ENCODE measurements at places on chromosomes 4 and X. TPM values are rescaled to one million over a fixed set of nuclear protein-coding genes. Genes with fewer than 3 reads are reported as not detected.

- peak; percentile 82 for DNase-seq
Observed at GRCh38 chr4:184250795-184251669, 33.4 kb upstream of the ENPP6 start.

TRIM2 gene
- total RNA-seq: 487 TPM

GRCh38 chr4:107824350-107825071, at the start of gene SGMS2:
Gene SGMS2, plus strand, starts transcription at chr4:107824932. Its CDS starts 70,622 bp downstream, at chr4:107895554.
- DNase-seq: peak; percentile 26

SLC6A8 gene
- 22.5 TPM for total RNA-seq

GPR143 gene
- 3.7 TPM for total RNA-seq

- DNase-seq: no peak
Observed at GRCh38 chr4:53716471-53717063, 125.3 kb upstream of the LNX1 start.

AFP gene
- total RNA-seq: 4.4 TPM

DNA sequence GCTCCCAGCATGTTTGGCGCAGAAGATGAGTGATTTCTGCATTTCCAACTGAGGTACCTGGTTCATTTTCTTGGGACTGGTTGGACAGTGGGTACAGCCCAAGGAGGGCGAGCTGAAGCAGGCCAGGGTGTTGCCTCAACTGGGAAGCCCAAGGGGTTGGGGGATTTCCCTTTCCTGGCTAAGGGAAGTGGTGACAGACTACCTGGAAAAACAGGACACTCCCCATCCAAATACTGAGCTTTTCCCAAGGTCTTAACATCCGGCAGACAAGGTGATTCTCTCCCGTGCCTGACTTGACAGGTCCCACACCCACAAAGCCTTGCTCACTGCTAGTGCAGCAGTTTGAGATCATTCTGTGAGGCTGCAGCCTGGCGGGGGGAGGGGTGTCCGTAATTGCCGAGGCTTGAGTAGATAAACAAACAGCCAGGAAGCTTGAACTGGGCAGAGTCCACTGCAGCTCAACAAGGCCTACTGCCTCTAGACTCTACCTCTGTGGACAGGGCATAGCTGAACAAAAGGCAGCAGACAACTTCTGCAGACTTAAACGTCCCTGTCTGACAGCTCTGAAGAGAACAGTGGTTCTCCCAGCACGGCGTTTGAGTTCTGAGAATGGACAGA, 307.7 kb upstream of the ARSJ start:
- DNase-seq: no peak

- DNase-seq: peak; percentile 88
Observed at GRCh38 chr4:89486042-89486441, 178.4 kb upstream of the GPRIN3 start.

MAGEA9 gene
- not detected for total RNA-seq

DCAF12L2 gene
- 7.0 TPM for total RNA-seq

GRCh38 chr4:74123065-74123728, 24.2 kb upstream of the CXCL2 start:
- peak; percentile 33 for DNase-seq

GRCh38 chrX:113370006-113370405, 529.4 kb upstream of the AMOT start:
- DNase-seq: no peak

- peak; percentile 94 for DNase-seq
Observed at GRCh38 chr4:183588169-183588675, 70.8 kb downstream of the RWDD4 start.

DNA sequence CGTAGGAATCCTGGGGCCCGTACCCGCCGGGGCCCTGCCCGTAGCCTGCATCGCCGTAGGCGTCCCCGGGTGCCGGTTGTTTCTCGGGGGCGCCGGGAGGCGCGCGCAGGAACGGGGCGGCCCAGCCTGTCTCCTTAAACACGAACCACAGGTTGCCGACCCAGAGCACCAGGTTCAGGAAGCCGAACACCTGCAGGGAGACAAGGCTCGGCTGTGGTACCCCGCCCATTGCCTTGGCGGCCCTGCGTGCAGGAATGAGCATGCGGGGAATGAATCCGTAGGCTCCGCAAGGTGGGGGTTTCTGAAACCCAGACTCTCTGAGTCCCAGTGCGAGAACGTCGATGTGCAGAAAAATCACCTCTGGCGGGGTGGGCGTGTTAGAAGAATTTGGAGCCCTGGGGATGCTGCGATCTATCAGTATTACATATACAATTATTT, 5.4 kb upstream of the PRICKLE3 start:
- DNase-seq: no peak

NDST3 gene
- 6.6 TPM for total RNA-seq

DNA sequence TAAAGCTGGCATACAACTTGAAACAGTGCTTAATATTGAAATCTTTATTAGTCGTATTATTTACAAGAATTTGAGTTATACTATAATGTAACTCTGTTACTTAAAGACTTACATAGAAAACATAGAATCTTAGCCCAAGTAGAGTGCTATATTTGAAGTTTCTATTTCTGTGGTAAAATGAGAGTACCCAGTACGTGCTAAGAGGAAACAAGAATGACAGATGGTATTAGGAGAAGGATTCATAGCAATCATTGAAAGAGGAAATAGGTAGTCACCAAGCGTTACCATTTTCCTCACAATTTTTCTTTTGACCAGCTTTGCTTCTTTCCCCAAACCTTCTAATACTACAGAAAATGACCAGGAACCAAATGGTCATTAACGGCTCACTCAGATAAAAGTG, 412.1 kb upstream of the GRIA3 start:
- DNase-seq: no peak

GRCh38 chr4:69881173-69881773, 21.3 kb upstream of the SULT1E1 start:
- DNase-seq: peak; percentile 7

GRCh38 chrX:11397680-11398079, 104.5 kb downstream of the AMELX start:
- no peak for DNase-seq

DNA sequence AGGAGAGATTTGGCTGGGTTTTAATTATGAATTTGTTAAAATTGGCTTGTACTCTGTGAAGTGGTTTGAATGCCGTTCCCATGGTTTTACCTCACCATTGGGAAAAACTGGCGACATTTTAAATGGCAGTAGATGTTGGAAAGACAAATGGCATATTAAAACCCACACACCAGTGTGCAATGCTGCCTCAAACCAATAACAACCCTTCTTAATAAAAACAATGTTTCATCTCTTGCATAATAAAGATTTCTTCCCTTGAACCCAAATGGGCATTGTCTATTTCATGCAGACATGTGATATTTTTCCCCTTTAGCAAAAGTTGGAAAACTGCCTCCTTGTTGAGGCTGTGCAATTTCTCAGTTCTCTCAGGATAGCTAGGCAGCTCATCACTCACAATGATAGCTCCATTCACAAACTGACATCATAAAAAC, 33.7 kb downstream of the GABRB1 start:
- DNase-seq: peak; percentile 29

- no peak for DNase-seq
Observed at GRCh38 chr4:109969919-109970318, 57.2 kb downstream of the EGF start.

PYURF gene
- total RNA-seq: 106 TPM

LRIT3 gene
- 0.30 TPM for total RNA-seq

CSN1S1 gene
- not detected for total RNA-seq

GRCh38 chr4:99811850-99812249, 4.8 kb upstream of the DAPP1 start:
- DNase-seq: no peak

DNA sequence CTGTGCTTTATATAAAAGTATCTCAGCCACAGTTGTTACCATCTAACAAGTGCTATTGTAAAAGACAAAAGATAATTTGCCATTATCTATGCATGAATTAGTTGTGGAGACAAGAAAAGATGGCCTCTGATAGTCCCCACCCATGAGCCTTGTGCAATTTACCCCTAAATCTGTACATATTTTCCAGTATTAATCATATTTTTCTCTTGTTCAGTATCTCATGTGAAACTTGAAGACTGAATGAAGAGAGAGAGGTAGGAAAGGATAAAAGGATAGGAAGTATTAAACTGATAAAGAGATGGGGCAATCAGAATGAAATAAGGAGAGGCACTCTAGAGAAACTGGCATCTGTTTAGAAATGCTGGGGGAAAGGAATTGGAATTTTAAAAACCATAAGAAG, 3.7 kb downstream of the MYOZ2 start:
- DNase-seq: no peak

GRCh38 chrX:9681422-9681821, 84.2 kb downstream of the GPR143 start:
- no peak for DNase-seq

ADH1A gene
- total RNA-seq: not detected

DNA sequence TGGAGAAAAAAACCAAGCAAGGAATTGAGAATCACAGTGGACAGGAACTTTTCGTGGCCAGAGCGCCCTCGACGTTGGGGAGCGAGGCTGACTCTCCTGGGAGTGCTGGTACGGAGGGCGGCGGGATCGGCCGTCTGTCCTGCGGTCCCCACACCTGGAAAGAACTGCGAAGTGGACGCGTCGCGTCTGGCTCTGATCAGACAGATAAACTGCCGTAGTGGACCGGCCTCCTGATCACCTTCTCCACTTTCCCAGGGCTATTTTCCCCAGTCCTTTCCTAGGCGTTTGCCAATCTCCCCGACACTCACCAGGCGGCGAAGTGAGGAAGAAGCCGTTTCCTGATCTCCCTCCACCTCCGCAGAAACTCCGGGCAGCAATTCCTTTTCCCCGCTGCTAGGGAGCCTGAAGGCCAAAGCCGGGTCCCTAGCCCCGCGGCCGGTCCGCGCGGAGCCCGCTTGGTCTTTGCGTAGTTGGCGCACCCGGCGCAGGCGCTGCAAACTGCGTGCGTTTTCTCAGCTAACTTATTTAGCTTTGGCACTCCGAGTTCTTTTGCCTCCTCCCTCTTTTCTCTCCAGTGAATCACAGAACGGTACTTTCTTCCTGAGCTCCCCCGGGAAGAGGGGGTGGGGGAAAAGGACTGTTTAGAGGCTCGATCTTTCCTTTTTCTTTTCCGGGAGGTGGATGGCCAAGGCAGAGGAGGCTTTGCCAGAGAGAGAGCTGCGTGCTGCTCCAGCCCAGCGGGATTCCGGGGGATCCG, at the start of gene ARSJ:
Gene ARSJ (minus strand): TSS at position 500 of the 757 bp plus-strand sequence. CDS start 813 bp downstream, outside the sequence.
- DNase-seq: no peak

- no peak for DNase-seq
Observed at GRCh38 chrX:131399678-131400428, 110.7 kb upstream of the IGSF1 start.

WAS gene
- total RNA-seq: 4.3 TPM

CSAG3 gene
- not detected for total RNA-seq

S100P gene
- 6.9 TPM for total RNA-seq

CFAP299 gene
- total RNA-seq: 3.0 TPM

GRCh38 chr4:118390121-118390520, 37.3 kb upstream of the PRSS12 start:
- no peak for DNase-seq

GSX2 gene
- total RNA-seq: not detected

Data from spinal cord (tissue), 10 donors.